ENCODE measurements at places on chromosomes 7 and 10. TPM values are rescaled to one million over a fixed set of nuclear protein-coding genes. Genes with fewer than 3 reads are reported as not detected.

The NCF1 gene
- not detected for total RNA-seq

The MTERF1 gene
- 6.3 TPM for total RNA-seq

The TMEM184A gene
- not detected for total RNA-seq

The TRA2A gene
- total RNA-seq: 20.2 TPM

The TMEM236 gene
- total RNA-seq: not detected

The GRM3 gene
- total RNA-seq: not detected

The TAS2R5 gene
- total RNA-seq: not detected

The A1CF gene
- not detected for total RNA-seq

The PLXNA4 gene
- under 0.01 TPM for total RNA-seq

The CNPY1 gene
- not detected for total RNA-seq

The COL13A1 gene
- total RNA-seq: 21.3 TPM

The OR13A1 gene
- not detected for total RNA-seq

The RRP12 gene
- 24.3 TPM for total RNA-seq

The ACBD7 gene
- total RNA-seq: 3.7 TPM

All from myometrial cell (primary cell).